A549 (cell line): ENCODE measurements at places on chromosomes 12 and 14. TPM values are rescaled to one million over a fixed set of nuclear protein-coding genes. Genes with fewer than 3 reads are reported as not detected.

The BEGAIN gene
- 1.9 to 3.7 TPM (median 2.3 TPM) in 3 replicates for polyA plus RNA-seq

The BLOC1S1 gene
- 129 to 138 TPM (median 134 TPM) in 3 replicates for polyA plus RNA-seq

The KHNYN gene
- polyA plus RNA-seq, result 23.5 to 26.4 TPM (median 25.2 TPM) in 3 replicates

The P2RX7 gene
- not detected in 3 replicates for polyA plus RNA-seq

The CAPZA3 gene
- not detected in 3 replicates for polyA plus RNA-seq

The SLC7A7 gene
- polyA plus RNA-seq, result 30.1 to 44.2 TPM (median 39.8 TPM) in 3 replicates

The PROX2 gene
- polyA plus RNA-seq, result not detected in 3 replicates

The DUSP6 gene
- polyA plus RNA-seq, result 2.5 to 3.8 TPM (median 3.5 TPM) in 3 replicates

The LPAR5 gene
- 0.29 to 0.66 TPM (median 0.58 TPM) in 3 replicates for polyA plus RNA-seq

The RNF212B gene
- polyA plus RNA-seq, result not detected in 3 replicates

- DNase-seq, result no peak
Observed at GRCh38 chr14:99322731-99323599, 51.0 kb upstream of the BCL11B start.

DNA sequence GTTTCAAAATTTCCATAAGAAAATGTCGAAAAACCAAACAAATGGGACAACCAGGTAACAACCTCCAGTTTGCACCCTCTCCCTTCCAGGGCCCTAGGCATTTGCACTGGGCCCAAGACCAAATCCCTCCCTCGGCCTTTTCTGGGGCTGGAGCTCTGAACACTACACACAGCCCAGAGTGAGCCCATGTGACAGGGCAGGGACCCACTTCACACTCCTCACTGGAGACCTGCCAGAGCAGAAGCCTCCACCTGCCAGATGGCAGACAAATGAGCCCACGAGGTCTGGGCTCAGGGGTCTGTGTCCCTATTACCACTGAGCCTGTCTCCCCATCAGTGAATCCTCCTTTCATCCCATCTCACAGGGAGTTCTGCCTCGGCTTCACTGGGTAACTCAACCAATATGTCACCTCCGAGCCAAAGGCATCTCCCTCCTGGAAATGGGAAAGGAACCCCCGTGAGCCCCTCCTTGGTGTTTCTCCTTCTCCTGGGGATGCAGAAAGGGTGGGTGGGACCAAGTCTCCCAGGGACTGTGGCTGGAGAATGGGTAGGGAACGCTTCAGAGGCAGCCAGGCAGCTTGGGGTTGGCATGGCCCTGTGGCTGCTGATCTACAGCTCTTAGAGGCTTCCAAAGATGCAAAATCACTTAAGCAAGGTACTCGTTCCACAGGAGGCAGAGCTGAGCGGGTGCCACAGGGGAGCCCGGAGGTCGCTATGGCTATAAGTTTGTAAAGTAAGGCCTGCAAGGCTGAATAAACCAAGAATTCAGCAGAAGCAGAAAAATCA, 10.6 kb downstream of the VWF start:
- no peak for DNase-seq

GRCh38 chr12:53419756-53420155, 3.9 kb upstream of the AMHR2 start:
- DNase-seq, result no peak

- DNase-seq, result peak; percentile 32
Observed at GRCh38 chr14:64510825-64511671, 6.5 kb downstream of the ZBTB1 start.

GRCh38 chr12:78324234-78324633, 493.5 kb downstream of the NAV3 start:
- no peak for DNase-seq

DNA sequence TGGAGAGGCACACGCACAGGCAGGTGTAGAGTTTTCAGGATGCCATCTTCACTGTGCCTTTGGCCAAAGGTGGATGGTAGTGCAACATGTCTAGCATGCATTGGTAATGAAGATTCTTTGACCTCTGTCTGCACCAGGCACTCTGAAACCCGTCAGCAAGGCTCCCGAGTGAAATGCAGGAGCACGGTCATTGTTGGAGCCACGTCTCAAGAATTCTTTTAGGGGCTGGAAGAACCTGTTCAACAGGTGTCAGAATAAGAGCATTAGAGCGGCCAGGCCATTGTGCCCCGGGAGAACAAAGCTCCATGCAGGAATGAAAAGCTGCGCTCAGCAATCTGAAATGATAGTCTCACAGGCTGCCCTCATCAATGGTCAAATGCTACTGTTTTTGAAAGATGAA, 40.2 kb upstream of the DICER1 start:
- DNase-seq, result no peak

DNA sequence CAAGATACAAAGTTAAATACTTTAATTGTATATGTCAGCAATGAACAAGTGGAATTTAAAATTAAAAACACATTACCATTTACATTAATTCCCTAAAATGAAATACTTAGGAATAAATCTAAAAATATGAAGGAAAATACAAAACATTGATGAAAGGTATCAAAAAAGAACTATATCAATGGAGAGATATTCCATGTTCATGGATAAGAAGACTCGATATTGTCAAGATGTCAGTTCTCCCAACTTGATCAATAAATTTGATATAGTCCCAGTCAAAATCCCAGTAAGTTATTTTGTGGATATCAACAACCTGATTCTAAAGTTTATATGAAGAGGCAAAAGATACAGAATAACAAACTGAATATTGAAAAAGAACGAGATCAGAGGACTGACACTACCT, 33.5 kb downstream of the GPR68 start:
- no peak for DNase-seq

- no peak for DNase-seq
Observed at GRCh38 chr12:77031745-77032144, 33.6 kb downstream of the E2F7 start.

DNA sequence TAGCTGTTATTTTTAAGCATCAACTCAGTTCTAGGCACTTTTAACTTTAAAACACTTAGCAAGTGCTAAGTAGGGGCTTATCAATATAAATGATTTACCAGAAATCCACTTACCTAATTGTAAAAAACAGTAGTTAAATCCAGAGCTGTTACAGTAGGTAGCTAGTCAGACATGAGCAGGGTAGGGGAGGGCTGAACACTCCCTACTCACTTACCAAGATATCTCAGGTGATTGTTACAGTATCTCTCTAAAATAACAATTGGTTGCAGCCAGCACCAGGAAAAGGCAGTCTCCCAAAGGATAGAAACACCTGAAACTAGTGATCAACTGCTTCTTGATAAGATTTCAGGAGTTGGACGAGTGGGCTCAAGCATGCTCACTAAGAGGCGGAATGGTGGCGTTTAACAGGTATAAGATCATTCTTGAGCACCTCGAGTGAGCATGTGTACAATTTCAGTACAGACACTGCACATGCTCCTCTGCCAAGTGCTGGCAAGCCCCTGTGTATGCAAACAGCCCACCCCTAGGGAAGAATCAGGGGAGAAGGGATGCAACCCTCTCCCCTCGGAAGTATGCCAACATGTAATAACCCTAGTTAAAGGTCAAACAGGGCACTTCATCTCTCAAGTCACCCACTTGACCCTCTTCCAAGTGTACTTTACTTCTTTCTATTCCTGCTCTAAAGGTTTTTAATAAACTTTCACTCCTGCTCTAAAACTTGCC, 1113.6 kb upstream of the SEL1L start:
- DNase-seq, result no peak

GRCh38 chr12:60251091-60251490, 655.3 kb downstream of the SLC16A7 start:
- no peak for DNase-seq

DNA sequence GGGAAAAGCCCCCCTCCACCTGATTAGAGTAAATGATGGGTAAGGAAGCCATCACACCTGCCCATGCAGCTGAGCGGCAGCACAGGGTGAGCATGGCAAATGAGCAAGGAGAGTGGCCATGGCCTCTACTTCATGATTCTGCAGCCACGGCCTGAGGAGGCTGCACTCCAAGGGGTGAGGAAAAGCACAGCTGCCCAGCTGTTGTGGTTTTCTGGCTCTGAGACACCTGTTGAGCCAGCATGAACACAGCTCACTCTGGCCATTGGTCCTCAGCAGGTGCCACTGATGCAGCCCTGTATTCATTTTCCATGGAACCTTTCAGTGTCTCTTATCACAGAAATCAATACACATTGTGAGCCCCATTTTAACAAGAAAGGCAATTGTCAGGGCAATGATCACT, 707.2 kb downstream of the AACS start:
- DNase-seq, result no peak

GRCh38 chr12:132775502-132776229, 14.0 kb upstream of the ANKLE2 start:
- no peak for DNase-seq

- DNase-seq, result no peak
Observed at GRCh38 chr12:1635301-1636095, 6.5 kb downstream of the WNT5B start.

- DNase-seq, result no peak
Observed at GRCh38 chr14:105445290-105445689, 25.7 kb downstream of the MTA1 start.

GRCh38 chr12:2805143-2805520, 7.3 kb upstream of the ITFG2 start:
- no peak for DNase-seq

DNA sequence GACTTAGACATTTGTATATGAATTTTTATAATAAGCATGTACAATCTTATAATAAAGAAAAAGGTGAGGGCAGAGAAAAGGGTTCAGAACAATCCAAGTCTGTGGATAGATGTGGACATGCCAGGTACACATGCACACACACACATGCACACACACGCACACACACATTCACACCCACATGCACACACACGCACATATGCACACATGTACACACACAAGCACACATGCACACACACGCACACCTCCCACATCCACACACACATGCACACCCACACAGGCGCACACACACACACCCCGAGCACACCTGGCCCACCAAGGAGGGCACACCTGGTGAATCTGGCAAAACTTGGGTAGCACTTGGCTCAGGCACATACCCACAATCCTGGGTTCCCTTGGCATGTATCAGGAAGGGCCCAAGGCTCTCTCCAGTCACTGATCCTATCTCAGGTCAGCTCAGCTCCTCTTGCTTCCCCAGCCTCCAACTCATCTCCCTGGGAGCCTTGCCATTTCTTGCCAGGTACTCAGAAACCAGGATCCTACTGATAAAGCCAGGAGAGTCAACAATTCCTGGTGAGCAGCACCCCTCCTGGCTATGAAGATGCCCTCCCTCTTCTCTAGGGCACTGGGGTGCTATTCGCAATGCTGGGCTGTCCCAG, 18.6 kb upstream of the TMEM106C start:
- DNase-seq, result no peak

GRCh38 chr12:1517734-1518525, 76.5 kb downstream of the FBXL14 start:
- no peak for DNase-seq
